ENCODE measurements at places on chromosomes 2 and 18.

DNA sequence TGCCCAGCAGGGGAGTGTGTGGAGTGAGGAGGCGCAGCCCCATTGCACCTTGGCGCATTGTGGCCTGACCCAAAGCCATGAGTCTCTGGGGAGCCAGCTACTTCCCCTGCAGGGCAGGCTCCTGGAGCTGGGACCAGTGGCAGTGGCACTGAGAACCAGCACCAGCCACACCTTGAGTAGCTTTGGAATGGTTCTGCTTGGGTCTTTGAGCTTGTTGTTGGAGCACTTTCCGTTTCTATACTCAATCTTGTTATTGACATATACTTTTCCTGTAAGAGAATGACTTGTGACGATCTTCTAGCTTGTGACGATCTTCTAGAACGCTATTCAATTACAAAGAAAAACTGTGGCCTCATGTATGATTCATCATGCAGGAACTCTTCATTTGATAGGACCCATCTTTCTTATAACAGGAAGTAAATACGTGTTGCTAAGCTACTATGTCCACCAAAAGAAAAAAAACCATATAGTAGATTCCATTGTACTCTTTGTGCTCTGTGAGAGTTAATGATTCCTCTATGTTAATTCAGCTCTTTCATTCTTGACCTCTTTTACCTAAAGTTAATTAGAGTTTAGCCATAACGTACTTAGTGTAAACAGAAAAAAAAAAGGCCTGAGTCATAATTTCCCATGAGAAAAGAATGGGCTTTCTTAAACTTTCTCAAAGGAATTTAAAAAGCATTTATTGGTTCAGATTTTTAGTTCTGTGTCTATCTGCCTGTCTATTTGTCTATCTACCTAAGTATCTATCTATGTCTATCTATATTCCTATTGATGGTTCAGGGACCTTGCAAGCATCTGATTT lies 113.1 kb downstream of the GATA6 start:
- peak; percentile 65 for DNase-seq

DNA sequence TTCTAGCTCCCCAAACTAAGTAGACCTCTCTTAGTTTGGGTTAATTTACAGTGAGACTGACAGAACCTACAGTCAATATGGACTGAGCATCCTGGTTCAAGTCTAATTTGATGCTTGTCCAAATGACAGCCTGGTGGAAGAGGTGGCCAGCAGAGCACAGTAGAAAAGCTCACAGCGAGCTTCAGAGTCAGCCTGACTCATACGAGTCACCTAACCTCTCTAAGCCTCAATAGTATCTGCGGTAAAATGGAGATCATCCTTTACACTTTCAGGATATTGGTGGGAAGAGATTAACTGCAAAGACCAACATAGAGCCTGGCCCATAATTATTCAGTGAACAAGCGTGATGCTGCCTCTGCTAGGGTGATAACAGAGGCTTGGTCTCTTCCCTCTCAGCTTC lies 54.5 kb downstream of the DOCK10 start:
- no peak for DNase-seq

DNA sequence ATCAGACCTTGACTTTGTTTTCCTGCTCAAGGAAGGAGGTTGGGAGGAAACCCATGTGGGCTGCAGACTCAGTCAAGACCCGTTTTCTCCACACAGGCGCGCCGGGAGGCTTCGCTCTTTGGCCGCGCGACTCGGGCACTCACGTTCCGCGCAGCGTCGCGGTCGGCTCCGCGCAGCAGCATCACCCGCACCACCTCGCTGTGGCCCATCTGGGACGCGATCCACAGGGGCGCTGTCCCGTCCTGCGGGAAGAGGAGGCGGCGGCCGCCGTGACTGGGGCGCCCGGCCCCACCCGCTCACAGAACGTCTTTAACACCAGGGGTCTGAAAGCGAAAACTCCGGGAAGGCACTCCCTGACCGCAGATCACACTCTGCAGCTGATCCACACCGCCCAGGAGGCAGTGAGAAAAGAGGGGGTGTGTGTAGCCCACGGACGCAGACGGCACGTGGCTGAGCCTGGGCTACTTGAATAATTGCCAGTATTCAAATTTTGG lies 33.1 kb upstream of the NPC1 start:
- no peak for DNase-seq

DNA sequence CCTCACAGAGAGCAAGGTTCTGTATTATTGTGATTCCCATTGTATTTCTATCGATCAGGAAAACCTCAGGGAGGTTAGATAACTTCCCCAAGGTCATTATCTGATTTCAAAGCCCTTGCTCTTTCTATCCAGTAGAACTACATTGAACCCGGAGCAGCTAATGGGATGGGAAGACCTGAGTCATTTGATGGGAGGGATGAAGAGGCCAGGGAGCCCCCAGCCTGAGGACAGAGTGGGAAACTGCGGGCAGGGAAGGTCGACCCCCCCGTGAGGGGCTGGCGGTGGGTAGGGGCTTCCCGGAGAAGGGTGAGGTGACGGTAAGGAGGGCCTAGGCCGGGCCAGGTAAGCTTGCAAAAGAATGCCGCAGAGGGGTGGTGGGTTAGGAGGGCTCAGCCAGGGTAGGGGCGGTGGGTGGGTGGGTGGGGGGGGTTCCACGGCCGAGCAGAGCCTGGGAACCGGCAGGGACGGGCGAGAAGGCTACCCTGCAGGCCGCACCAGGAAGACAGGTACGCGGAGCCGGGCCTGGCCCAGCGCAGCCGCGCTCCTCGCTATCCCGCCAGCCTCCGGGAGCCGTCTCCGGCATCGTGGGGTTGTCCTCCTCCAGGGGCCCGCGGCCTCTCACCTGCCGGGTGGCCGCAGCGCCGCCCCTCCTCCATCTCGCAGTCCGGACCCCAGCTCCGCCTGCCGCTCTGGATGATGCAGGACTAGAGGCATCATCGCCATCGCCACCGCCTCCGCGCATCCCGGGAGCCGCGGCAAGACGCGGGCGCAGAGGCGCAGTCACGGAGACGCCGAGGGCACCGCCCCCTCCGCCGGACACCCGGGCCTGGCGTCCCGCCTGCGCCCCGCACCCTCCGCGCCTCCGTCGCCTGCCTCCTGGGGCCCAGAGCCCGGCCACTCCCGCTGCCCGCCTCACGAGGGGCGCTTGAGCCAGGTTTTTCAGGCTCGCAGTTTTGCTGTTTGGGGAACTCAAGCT lies at the start of gene GPR75:
Gene GPR75 (minus strand): TSS at position 762 of the 976 bp plus-strand sequence. CDS start 5,211 bp downstream, outside the sequence.
- DNase-seq = no peak

GRCh38 chr2:238939074-238939473 lies 91.2 kb downstream of the TWIST2 start:
- no peak for DNase-seq

All from stimulated activated effector memory CD8-positive, alpha-beta T cell treated with anti-CD3 and anti-CD28 coated beads, Interleukin-12 subunit alpha, Interleukin-12 subunit beta, amount 100 ng/mL, for 72 hours (primary cell).